Kidney (tissue), 22 donors: ENCODE measurements at places on chromosomes 3 and 15.

DNA sequence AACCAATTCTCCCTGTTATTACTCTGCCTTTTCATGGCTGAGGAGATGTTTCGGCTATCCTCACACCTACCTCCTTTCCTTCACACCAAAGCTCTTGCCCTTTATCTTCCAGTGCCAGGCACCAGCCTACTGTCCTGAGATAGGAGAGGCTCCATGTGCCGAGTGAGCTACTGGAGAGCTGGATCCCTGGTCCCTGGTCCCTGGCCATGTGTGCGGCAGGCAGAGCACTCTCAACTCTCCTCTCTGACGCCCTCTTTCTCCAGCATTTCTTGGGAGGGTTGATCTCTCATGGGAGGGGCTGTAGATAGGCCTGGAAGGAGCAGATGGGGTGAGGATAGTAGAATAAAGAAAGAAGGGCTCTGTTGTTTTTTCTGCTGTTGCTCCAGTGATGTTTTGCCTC lies 277.1 kb upstream of the UMPS start:
- no peak for DNase-seq
- H3K36me3 ChIP-seq, result no peaks in the 10 kb centered on the region
- no peak overlapping the region for H3K27ac ChIP-seq
- no peak overlapping the region for H3K4me3 ChIP-seq

GRCh38 chr3:156071031-156071430 lies 49.3 kb upstream of the KCNAB1 start:
- H3K36me3 ChIP-seq, result no peaks in the 10 kb centered on the region
- H3K27ac ChIP-seq, result no peak overlapping the region
- H3K4me1 ChIP-seq, result no peaks in the 10 kb centered on the region
- no peak for DNase-seq

GRCh38 chr3:21274079-21274571 lies 476.9 kb downstream of the ZNF385D start:
- no peaks in the 10 kb centered on the region for H3K36me3 ChIP-seq
- no peak overlapping the region for H3K27ac ChIP-seq
- no peaks in the 10 kb centered on the region for H3K27me3 ChIP-seq
- DNase-seq, result no peak
- no peak overlapping the region for H3K4me3 ChIP-seq

DNA sequence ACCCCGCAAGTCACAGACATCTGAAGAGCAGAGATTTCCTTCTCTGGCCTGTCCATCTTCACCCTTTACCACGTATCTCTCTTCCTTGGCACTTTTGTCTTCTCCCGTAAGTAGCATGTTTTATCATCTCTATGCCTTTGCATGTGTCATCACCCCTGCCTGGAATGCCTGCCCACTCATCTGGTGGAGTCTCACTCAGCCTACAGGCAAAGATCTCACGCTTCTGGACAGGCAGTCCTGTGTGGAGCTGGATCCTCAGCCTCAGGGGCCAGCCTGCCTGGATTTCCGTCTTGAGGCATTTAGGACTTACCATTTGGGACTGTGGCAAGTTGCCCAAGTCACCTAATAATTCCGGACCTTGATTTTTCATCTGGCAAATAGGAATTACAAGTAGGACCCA lies 114.3 kb upstream of the CACNA2D3 start:
- H3K4me1 ChIP-seq, result no peaks in the 10 kb centered on the region
- H3K4me3 ChIP-seq, result no peak overlapping the region
- H3K36me3 ChIP-seq, result no peaks in the 10 kb centered on the region
- H3K27ac ChIP-seq, result no peak overlapping the region
- no peak for DNase-seq
- no peaks in the 10 kb centered on the region for H3K27me3 ChIP-seq

GRCh38 chr3:43693594-43693993 lies 2.9 kb downstream of the ABHD5 start:
- H3K36me3 ChIP-seq, result no peaks in the 10 kb centered on the region
- no peaks in the 10 kb centered on the region for H3K27me3 ChIP-seq
- no peaks in the 10 kb centered on the region for H3K4me1 ChIP-seq
- H3K4me3 ChIP-seq, result no peak overlapping the region

GRCh38 chr3:139540651-139541531 lies 1.3 kb upstream of the RBP1 start:
- H3K4me3 ChIP-seq, result peak overlapping the region; percentile 21
- H3K4me1 ChIP-seq, result peaks cover 3% of the 10 kb centered on the region
- H3K36me3 ChIP-seq, result no peaks in the 10 kb centered on the region
- DNase-seq, result peak; percentile 60

- H3K27me3 ChIP-seq, result no peaks in the 10 kb centered on the region
- peak within 1 kb of the TSS; percentile 47 for H3K27ac ChIP-seq
- no peaks in the 10 kb centered on the region for H3K4me1 ChIP-seq
- H3K4me3 ChIP-seq, result peak within 1 kb of the TSS; percentile 49
- DNase-seq, result no peak
- H3K36me3 ChIP-seq, result no peaks in the 10 kb centered on the region
Observed at GRCh38 chr3:112293368-112294321, at the start of gene SLC9C1. Gene SLC9C1, minus strand, starts transcription at chr3:112294216. Its CDS starts 7,425 bp downstream, at chr3:112286791.

DNA sequence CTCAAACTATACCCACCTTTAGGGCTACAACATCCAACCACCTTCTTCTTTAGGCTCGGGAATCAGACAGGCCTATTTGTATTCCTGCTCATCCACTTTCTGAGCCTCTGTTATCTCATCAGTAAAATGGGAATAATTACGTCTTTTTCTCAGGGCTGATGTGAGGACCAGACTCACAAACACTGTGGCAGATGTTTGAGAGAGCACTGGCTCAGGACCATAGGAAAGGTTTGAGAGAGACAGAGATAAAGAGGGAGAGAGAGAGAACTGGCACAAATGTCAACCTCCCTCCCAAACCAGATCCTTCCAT lies 4.8 kb upstream of the DAPK2 start:
- no peak for DNase-seq
- no peak overlapping the region for H3K4me3 ChIP-seq
- no peaks in the 10 kb centered on the region for H3K36me3 ChIP-seq
- no peak overlapping the region for H3K27ac ChIP-seq
- no peaks in the 10 kb centered on the region for H3K27me3 ChIP-seq
- no peaks in the 10 kb centered on the region for H3K4me1 ChIP-seq

GRCh38 chr3:128329491-128330213 lies 137.0 kb downstream of the DNAJB8 start:
- H3K4me1 ChIP-seq, result no peaks in the 10 kb centered on the region
- H3K27me3 ChIP-seq, result no peaks in the 10 kb centered on the region
- H3K4me3 ChIP-seq, result no peak overlapping the region

- no peak for DNase-seq
- no peak overlapping the region for H3K27ac ChIP-seq
- H3K27me3 ChIP-seq, result no peaks in the 10 kb centered on the region
- H3K36me3 ChIP-seq, result no peaks in the 10 kb centered on the region
- H3K4me1 ChIP-seq, result no peaks in the 10 kb centered on the region
Observed at GRCh38 chr15:39108021-39108420, 472.9 kb upstream of the THBS1 start.

DNA sequence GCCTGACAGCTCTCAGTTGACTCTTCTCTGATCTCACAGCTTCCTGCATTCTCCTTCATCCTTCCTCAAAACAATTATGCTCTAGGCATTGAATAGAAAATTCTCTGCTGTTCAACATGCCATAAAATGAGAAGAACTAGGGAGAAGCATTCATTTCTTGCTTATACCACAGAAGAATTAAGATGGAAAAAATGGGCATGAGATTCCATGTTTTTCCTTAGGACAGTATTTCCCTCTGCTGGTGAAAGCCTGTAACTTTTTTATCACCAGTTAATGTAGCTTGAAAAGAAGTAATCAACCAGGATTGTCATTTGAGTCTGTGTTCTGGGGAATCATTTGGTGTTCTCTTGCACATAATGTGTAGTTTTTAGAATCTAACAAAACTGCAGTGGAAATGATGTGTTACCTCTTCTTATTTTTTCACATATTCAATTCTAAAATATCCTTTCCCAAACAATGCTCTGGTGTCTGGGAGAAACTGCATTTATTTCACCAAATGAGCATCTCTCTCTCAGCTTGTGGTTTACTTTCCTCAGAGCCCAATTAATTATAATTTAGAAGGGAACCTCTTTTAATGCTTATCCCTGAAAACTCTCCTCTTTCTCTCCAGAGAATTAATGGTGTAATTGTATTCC lies 92.8 kb upstream of the DCBLD2 start:
- no peaks in the 10 kb centered on the region for H3K4me1 ChIP-seq
- H3K36me3 ChIP-seq, result no peaks in the 10 kb centered on the region
- no peaks in the 10 kb centered on the region for H3K27me3 ChIP-seq
- DNase-seq, result peak; percentile 59
- no peak overlapping the region for H3K27ac ChIP-seq

GRCh38 chr3:63685340-63685739 lies 32.9 kb downstream of the SNTN start:
- no peaks in the 10 kb centered on the region for H3K27me3 ChIP-seq
- no peak overlapping the region for H3K4me3 ChIP-seq
- no peak overlapping the region for H3K27ac ChIP-seq
- no peaks in the 10 kb centered on the region for H3K36me3 ChIP-seq
- no peaks in the 10 kb centered on the region for H3K4me1 ChIP-seq
- no peak for DNase-seq

GRCh38 chr15:85785887-85786780 lies 8.6 kb downstream of the KLHL25 start:
- H3K4me3 ChIP-seq, result no peak overlapping the region
- H3K36me3 ChIP-seq, result no peaks in the 10 kb centered on the region
- peaks cover 18% of the 10 kb centered on the region for H3K4me1 ChIP-seq
- H3K27me3 ChIP-seq, result no peaks in the 10 kb centered on the region
- H3K27ac ChIP-seq, result peak overlapping the region; percentile 87
- peak; percentile 49 for DNase-seq

- no peak for DNase-seq
- H3K27me3 ChIP-seq, result no peaks in the 10 kb centered on the region
- no peak overlapping the region for H3K4me3 ChIP-seq
- H3K27ac ChIP-seq, result no peak overlapping the region
- H3K4me1 ChIP-seq, result no peaks in the 10 kb centered on the region
Observed at GRCh38 chr3:180278583-180279188, 241.9 kb upstream of the PEX5L start.

DNA sequence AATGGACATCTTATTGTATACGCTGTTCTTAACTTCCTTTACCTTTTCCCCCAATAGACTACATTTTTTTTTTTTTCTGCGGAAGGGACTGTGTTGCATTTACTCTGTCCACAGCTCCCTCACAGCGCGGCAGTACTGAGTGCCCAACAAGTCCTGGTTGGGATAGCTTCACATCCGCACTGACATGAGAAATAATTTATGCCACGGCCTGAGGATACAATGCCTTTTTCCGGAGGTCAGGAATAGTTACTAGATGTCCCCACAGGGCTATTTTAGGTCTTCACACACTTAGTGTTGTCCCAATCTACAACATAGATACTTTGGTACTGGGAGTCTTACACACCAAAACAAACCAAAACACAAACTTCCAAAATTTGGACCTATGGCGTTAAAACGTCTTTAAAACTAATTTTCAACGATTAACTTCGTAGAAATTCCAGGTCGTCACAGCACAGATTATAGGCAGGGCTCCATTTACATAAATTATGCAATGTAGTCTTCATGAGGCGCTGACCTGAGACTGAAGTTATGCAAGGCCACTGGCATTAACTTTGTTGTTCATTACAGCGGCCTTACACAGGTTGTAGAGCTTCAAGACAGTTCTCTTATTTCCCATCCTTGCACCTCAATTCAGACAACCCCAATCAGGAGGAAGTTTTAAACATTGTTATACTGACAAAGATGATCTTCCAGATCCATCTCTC lies 989 bp upstream of the PPIB start:
- peak overlapping the region; percentile 86 for H3K4me3 ChIP-seq
- peaks cover 16% of the 10 kb centered on the region for H3K36me3 ChIP-seq
- H3K27ac ChIP-seq, result peak overlapping the region; percentile 83
- H3K4me1 ChIP-seq, result peaks cover 6% of the 10 kb centered on the region
- DNase-seq, result peak; percentile 41

DNA sequence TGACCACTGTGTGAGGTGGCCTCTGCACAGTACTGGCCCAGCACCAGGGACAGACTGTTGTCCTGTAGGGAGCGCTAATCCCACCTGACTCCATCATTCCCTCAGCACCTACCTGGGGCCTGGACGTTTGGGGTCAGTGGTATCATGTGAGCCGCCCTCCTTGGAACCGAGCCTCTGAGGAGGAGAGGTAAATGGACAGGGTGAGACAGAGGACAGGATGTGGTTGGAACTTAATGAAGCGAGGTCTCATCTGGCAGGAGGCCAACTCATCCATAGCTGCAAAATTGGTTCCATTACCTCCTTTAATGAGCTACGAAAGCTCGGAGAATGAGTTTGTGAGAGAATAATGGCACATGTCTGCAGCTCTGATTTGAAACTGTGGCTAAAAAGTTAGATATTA lies 13.9 kb downstream of the MAPKAPK3 start:
- H3K4me3 ChIP-seq, result no peak overlapping the region
- H3K27ac ChIP-seq, result no peak overlapping the region
- H3K36me3 ChIP-seq, result no peaks in the 10 kb centered on the region
- H3K27me3 ChIP-seq, result no peaks in the 10 kb centered on the region
- peak; percentile 55 for DNase-seq

DNA sequence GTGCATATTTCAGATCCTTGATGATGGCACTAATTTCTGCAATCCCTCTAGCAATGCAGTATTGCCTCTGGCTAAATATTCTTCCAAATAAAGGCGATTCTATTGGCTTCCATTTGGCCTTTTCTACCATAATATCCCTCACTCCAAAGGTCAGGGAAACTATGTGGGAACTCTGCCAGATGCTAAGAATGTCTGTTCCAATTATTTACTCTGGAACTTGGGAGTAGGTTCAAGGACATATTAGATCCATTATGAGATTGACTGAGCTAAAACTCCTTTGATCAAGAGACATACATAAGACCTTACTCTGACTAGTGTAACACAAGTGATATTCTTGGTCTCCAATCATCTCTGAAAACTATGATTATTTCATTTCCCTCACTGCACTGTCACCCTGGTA lies 674.5 kb upstream of the NECTIN3 start:
- H3K4me3 ChIP-seq, result no peak overlapping the region
- no peaks in the 10 kb centered on the region for H3K4me1 ChIP-seq
- H3K36me3 ChIP-seq, result no peaks in the 10 kb centered on the region
- H3K27ac ChIP-seq, result no peak overlapping the region

DNA sequence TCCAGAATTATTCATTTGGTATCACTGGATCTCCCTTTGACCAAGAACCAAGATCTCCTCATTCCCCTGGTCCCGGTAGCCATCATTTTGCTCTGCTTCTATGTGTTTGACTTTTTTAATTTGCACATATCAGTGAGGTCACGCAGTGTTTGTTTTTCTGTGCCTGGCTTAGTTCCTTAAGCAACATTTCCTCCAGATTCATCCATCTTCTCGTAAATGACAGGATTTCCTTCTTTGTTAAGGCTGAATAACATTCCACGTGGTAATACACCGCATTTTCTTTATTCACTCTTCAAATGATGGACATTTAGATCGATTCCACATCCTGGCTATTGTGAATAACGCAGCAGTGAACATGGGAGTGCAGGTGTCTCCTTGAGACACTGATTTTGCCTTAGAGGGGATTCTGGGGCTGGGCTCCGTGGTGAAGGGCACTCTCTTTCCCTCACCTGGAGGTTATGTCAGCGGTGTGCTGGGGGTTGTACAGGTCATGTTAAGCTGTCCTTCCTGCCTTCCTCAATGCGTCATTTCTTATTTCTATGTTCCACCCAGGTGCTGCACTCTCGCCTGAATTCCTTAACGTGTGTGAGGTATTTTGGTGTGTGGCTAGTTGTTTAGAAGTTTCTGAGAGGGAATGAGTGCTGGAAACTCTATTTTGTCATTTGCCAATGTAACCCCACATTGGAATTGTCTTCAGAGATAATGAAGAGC lies 212.2 kb downstream of the LPP start:
- H3K27ac ChIP-seq, result no peak overlapping the region
- H3K4me3 ChIP-seq, result no peak overlapping the region
- no peaks in the 10 kb centered on the region for H3K36me3 ChIP-seq
- DNase-seq, result no peak

- no peaks in the 10 kb centered on the region for H3K27me3 ChIP-seq
- no peak for DNase-seq
- no peaks in the 10 kb centered on the region for H3K36me3 ChIP-seq
- no peaks in the 10 kb centered on the region for H3K4me1 ChIP-seq
- no peak overlapping the region for H3K4me3 ChIP-seq
Observed at GRCh38 chr3:132255041-132255745, 62.0 kb upstream of the ACP3 start.
